ENCODE measurements at places on chromosomes 11 and 22.

DNA sequence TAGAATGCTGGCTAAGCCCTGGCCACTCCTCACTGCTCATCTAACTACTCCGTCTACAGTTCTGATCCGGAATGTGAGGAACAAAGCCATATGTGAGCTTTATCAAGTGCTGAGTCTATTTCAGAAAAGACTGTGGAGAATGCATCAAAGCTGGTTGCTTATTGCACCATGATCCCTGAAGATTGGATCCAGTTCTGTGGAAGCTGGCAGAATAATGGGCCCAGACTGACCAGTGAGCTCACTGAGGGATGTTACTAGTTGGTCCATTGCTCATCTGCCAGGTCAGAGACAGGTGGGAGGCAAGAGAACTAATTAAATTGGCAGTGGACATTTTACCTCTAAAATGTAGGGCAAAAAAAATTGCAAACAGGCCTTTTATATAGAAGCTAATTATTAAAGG is 681.3 kb downstream of the NTM start:
- no peak for DNase-seq

GRCh38 chr11:5691964-5692361 is 2.4 kb downstream of the TRIM22 start:
- DNase-seq: no peak

GRCh38 chr11:99256614-99257013 is 235.9 kb downstream of the CNTN5 start:
- DNase-seq: no peak

DNA sequence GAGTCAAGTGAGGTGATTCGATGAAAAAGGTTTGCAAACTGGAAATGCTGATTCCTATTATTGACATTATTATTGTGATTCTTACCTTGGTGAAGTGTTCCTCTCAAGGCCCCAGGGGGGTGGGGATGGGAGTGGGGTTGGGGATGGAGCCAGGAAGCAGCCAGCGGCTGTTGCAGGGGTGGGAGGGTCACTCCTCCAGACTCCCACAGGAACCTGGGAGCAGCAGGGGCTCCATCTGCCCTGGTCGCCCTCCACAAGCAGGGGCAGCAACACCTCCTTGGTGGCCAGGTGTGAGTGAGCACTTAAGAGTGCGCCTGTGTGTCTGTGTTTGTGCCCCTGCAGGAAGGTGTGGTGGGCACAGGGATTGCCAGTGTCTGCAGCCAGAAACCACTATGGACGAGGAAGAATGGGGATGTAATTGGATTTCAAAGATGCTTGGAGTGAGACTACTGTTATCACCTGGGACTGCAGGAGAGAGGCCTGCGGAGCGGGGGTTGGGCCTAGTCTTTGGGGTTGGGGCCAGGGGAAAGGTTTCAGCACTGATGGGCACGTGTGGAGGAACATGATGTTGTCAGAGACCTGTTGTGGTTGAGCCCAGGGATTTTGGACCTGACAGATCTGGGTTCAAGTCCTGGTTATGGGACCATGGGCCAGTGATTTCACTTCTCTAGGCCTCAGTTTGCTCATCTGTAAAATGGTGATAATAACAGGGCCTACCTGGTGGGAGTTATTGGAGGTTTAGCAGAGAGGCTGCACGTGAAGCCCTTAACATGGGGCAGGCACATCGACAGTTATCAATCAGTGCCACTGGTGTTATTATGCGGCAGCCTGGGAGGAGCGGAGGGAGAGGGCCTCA is 3.6 kb upstream of the TP53I11 start:
- no peak for DNase-seq

GRCh38 chr11:9745411-9746211 is 81.7 kb downstream of the SWAP70 start:
- DNase-seq: no peak

DNA sequence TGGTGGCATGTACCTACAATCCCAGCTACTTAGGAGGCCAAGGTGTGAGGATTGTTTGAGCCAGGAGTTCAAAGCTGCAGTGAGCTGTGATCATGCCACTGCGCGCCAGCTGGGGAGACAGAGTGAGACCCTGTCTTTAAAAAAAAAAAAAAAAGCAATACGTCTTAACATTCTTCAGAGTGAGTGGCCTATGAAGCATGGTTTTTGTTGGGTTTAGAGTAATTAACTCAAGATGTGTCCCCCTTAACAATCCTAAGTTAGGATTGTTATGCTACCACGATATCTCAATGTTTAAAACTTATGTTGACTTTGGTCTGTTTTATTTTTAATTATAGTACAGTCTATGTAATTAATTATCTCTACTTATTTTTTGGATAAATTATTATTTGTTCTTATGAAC is 156.1 kb downstream of the HIPK3 start:
- DNase-seq: no peak

DNA sequence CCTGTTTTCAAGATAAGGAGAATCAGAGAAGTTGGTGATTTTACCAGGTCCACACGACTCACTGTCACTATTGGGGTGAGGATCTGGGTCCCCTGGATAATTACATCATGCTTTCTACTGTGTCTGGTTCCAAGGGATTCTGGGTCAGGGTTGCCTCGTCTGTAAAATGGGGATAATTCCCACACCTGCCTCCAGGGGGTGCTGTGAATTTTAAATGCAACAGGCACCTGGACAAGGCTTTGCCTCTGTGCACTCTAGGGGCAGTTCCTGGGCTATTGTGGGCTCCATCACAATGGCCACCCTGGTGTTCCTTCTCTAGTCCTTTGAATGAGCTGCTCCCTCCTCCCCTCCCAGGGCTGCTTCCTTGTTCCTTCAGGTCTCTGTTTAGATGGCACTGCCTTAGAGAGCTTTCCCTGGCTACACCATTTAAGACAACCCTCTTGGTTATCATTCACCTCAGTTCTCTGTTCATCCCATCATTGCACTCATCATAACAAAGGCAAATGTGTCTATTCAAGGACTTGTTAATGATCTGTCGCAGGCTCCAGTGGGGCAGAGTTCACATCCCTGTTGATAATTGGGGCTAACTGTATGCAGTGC is 178.6 kb downstream of the MIAT start:
- peak; percentile 64 for DNase-seq
